ENCODE measurements at places on chromosomes 12 and 14.

GRCh38 chr14:70391493-70392391, 25.1 kb downstream of the SYNJ2BP start:
- DNase-seq: no peak

- DNase-seq: peak; percentile 65
These were observed 1.2 kb upstream of the NEMF start for GRCh38 chr14:49853572-49854375.

DNA sequence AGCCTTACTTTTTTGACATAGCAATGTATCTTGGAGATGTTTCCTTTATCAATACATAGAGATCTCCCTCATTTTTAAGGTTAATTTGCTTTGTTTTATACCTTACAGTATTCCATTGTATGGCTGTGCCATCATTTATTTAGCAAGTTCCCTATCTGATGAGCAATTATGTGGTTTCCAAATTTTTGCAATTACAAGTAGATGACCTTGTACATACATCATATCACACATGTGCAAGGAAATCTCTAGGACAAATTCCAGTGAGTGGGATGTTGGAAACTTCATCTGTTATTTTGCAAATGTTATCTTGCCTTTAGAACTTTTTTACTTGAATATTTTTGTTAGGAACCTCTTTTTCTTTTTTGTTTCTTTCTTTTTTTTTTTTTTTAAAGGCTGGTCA, 49.7 kb downstream of the DRAM1 start:
- no peak for DNase-seq

DNA sequence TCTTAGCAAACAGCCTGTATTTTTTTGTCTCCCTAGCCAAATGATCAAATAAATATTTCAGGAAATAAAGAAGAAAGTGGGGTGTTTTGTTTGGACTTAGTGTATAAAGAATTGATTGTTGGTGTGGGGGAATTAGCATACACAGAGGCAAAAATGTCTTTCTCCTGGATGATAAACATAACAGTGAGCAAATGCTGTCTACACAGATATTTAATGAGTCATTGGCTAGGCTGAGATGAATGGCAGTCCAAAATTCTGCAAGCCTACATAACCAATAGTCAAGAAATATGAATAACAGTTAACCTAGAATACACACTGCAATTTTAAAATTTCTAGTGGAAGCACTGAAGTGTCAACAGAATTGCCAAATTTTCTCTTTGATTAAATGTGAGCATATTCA, 35.8 kb downstream of the MYF5 start:
- no peak for DNase-seq

DNA sequence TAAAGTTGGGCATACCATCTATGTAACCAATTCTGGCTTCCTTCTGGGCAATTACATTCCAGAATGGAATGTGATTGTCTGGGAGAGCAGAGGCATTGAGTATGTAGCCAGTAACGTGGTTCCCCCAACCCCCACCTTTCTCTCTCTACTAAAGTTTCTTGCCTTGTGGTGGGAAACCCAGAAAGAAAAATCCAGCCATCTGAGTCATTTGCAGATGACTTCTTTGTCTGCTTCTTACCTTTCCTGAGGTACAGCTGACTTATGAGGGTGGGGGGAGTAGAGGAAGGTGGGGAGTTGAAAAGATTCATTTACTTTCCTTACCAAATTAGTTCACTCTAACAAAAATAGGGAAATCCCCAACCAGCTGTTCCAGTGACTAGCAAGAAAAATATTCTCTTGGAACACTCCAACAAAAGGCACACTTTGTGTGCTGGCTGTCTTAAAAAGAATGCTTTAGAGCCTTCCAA, 112.1 kb upstream of the FRMD6 start:
- DNase-seq: no peak

DNA sequence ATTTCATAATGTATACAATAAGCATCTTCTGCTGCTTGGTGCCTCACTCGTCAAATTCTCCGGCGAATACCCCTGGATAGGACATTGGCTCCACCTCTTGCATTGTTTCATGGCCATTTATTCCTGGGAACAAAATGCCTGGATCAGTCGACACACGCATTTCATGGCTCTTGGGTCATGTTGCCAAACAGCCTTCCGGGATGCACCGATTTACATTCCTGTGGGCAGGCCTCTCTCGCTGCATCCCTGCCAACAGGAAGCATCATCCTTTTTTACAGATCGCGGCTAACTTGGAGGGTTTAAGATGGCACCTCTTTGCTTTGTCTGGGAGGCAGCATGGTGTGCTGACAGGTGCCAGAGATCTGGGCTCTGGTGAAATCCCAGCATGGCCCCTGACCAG, 32.7 kb upstream of the RIMBP2 start:
- no peak for DNase-seq

GRCh38 chr12:94318181-94318580, 141.5 kb downstream of the CEP83 start:
- DNase-seq: no peak

DNA sequence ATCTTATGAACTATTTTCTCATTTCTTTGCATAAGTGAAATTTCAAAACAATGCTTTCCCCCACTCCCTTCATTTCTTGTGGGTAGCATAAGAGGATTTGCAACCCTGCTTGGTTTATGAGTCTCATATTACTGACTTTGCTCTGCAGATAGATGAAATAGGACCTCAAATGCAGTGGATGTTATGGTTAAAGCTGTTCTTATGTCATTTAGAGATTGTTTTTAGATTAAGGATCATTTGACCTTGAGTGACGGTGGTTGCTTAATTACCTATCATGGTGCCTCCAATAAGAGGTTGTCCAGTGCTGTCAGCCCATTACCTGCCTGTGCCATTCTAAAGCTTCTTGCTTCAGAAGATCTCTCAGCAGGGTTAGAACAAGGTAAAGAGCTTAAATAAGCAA, 351.4 kb upstream of the ATP2B1 start:
- no peak for DNase-seq

DNA sequence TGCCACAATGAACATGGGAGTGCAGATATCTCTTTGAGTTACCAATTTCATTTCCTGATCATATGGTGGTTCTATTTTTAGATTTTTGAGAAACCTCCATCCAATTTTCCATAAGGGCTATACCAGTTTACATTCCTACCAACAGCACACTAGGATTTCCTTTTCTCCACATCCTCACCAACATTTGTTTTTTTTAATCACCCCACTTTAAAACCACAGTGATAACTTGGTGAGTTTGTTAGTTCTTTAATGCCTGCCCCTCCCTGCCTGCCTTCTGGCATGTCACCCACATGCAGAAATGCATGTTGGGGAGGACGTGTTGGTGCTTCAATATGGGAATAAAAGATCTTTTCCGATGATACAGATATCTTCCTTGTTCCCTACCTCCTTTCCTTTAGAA, 167.9 kb downstream of the CAND1 start:
- no peak for DNase-seq

DNA sequence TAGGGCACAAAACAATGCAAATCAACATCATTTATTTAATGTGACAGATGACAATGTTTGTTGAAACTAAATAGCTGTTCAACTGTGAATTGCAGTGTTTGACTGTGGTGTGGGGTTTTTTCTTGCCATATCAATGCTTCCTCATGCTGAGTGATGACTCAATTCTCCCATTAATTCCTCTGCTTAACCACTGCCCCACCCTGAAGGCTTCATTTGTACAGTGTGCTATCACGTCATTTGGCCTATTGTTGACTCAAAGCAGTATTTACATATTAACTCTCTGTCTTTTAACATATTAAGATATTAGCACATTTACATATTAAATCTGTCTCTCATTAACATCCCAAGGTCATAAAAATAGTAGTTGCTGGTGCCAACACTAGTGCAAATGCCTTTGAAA, 164.8 kb upstream of the NRXN3 start:
- DNase-seq: no peak

GRCh38 chr12:66275040-66275439, 27.3 kb upstream of the HELB start:
- no peak for DNase-seq

GRCh38 chr14:56143025-56143424, 24.8 kb downstream of the PELI2 start:
- DNase-seq: no peak

GRCh38 chr12:123958876-123959275, 13.8 kb downstream of the CCDC92 start:
- DNase-seq: no peak

- no peak for DNase-seq
These were observed 27.5 kb downstream of the KLRK1 start for GRCh38 chr12:10362325-10362724.

GRCh38 chr12:104676636-104677035, 219.9 kb downstream of the CHST11 start:
- DNase-seq: no peak

DNA sequence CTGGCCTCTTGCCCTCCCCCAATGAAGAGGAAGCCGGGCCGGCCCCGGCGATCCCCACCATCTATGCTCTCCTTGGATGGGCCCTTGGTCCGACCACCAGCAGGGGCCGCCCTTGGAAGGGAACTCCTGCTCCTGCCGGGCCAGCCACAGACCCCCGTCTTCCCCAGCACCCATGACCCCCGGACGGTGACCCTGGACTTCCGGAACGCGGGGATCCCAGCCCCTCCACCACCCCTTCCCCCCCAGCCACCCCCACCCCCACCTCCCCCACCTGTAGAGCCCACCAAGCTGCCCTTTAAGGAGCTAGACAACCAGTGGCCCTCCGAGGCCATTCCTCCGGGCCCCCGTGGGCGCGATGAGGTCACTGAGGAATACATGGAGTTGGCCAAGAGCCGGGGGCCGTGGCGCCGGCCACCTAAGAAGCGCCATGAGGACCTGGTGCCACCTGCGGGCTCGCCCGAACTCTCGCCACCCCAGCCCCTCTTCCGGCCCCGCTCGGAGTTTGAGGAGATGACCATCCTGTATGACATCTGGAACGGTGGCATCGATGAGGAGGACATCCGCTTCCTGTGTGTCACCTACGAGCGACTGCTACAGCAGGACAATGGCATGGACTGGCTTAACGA, 19.4 kb downstream of the SETD1B start:
- no peak for DNase-seq

DNA sequence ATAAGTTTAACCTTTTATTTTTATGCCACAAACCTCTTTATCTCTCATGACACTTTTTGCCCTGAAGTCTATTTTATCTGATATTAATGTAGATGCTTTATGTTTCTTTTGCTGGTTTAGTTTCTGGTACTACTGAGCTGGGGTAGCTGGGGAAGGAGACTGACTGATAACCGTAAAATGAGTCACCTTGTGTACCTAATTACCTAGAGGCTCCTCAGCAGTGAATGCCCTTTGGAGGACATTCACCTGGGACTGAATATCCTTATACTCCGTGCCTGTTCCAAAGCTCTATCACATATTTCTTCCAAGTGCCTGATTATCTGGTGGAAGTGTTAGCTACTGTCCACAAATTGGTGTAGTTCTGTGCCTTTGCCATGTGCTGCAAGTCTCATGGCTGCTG, 13.9 kb downstream of the ATL1 start:
- DNase-seq: no peak

- no peak for DNase-seq
These were observed 452.6 kb downstream of the ZFP36L1 start for GRCh38 chr14:68340262-68340661.

DNA sequence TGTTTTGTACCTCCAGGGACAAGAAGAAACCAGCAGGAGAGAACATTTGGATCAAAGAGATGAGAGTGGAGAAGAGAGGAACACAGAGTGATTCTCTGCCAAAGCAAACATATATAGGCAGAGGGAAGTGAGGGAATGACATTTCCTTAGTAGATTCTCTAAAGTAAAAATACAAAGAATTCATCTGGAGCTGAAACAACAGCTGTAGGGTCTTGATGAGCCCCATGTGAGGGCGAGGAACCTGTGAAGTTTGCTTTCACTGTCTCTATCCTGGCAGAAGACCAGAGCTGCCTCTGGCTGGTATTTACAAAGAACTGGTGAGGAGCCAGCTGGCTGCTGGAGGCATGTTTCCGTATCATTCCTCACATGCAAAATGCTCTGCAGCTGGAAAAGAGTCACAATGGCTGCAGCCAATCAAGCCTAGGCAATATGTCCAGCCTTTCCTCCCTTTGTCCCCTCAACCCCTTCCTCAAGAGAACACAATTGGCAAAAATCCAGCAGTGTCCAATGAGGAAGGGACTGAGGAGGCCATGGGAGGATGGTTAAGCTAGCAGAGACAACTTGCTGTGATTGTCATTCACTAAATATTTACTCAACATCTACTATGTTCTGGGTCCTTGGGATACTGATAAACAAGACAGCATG, 122.5 kb downstream of the PHLDA1 start:
- DNase-seq: peak; percentile 82

DNA sequence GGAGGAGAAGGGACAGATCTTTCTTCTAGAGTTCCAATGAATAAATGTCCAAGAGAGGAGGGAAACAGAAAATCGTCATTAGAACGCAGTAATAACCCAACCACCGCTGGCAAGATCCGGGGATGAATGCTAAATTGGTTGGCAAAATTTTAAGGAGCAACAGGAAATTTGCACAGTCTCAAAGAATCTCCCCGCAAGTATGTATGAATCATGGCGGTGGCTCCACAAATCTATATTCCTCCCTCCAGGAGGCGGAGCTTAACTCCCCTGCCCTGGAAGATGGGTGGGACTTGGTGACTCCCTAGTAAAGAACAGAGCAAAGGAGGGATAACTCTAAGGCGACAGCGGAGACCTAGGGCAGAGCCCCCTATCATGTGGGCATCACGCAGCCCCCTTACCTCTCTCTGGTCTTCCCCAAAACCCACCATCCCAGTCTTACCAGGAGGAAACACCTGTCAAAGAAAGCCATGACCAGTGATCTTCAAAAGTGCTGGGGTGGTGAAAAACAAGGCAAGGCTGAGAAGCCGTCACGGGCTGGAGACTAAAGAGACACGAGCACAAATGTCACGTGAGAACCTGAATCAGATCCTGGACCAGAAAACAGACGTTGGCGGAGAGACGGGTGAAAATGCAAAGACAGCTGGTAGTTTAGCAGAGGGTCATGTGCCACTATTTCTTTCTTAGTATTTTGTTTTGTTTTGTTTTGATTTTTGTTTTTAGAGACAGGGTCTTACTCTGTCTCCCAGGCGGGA, 125.8 kb downstream of the NCOR2 start:
- DNase-seq: no peak

GRCh38 chr12:1357171-1357570, 237.2 kb downstream of the FBXL14 start:
- DNase-seq: no peak

DNA sequence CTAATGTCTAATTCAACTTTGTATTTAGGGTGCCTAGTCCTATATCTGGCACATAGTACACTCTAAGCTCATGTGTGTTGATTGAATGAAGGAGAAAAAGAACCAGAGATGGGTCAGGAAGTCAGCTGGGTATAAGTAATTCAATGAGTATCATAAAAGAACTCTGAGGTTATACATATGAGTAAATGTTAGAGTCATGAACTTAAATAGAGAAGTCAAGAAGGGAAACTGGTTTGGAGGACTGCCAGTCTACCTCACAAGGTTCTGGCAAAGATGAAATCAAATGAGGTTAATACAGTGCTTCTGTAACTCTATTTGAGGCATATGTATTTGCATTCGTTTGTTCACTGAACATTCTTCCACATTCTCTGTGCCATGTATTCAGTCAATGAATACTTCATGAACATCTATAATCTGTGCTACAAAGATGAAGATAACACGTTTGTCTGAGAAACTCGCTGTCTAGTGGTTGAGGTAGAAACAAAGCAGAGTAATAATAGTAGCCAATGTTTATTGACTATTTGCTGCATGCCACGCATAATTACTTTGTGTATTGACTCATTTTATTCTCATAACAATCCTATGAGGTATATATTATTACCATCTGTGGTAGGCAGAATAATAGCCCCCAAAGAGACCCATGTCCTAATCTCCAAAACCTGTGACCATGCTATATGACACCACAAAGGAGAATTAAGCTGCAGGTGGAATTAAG, 88.9 kb downstream of the PTGER2 start:
- DNase-seq: no peak

Measured in muscle of back (tissue), 13 donors.